ENCODE measurements at places on chromosomes 5 and 9.

DNA sequence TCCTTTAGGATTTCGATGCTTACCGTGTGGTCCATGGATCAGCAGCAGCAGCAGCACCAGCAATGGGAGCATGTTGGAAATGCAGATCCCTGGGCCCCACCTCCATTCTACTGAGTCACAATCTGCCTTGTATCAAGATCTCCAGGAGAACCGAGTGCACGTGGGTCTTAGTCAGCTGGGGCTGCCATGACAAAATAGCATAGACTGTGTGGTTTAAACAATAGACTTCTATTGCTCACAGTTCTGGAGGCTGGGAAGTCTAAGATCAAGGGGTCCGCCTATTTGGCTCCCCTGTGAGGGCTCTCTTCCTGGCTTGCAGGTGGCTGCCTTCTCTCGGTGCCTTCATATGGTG lies 1.3 kb upstream of the PROP1 start:
- no peak for DNase-seq

- no peak for DNase-seq
Observed at GRCh38 chr5:150777685-150778084, 872 bp upstream of the SMIM3 start.

DNA sequence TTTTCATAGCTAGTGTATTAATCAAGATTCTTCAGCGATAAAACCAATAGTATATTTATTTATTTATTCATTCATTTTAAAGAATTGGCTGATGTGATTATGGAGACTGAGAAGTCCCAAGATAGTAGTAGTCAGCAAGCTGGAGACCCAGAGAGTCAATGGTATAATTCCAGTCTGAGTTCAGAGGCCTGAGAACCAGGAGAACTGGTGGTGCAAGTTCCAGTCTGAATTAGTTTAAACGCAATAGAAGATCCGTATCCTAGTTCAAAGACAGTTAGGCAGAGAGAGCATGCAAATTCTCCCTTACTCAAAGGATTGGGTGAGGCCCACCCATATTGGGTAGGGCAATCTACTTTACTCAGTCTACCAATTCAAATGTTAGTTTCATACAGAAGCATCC lies 364.2 kb upstream of the RPS23 start:
- no peak for DNase-seq

DNA sequence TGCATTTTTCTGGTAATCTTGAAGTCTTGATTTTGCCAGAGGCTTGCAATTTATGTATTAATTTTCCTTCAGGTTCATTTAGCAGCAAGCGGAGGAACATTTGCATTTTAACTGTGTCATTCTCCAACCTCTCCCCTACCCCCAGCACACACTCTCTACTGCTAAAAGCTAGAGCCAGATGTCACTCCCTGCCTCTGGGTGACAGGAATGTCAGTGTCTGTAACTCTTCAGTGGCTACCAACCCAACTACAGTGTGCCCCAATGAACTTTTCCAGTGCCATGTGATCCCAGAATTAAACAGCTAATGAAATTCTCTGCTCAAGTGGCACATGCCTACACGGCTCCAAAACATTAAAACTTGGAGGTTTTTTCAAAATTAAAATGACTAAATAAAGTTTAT lies 260.3 kb downstream of the GOLPH3 start:
- DNase-seq, result no peak

- DNase-seq, result no peak
Observed at GRCh38 chr9:124789531-124789930, 12.6 kb downstream of the OLFML2A start.

DNA sequence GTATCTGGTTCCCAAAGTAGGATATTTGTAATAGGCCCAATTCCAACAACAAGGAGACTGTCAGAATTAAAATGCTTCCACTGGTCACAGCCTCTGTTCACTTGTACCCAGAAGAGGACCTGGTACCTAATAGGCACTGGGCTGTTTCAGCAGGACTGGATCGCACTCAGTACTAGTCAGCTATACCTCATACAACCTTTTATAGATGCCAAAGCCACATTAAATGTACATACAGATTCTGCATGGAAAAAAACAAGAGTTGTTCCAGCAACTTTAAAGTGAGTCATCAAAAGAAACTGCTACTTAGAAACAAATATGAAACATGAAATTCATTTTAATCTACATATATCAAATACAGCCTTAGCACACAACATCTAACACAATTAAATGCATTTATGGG lies 87.5 kb downstream of the GPR21 start:
- no peak for DNase-seq

DNA sequence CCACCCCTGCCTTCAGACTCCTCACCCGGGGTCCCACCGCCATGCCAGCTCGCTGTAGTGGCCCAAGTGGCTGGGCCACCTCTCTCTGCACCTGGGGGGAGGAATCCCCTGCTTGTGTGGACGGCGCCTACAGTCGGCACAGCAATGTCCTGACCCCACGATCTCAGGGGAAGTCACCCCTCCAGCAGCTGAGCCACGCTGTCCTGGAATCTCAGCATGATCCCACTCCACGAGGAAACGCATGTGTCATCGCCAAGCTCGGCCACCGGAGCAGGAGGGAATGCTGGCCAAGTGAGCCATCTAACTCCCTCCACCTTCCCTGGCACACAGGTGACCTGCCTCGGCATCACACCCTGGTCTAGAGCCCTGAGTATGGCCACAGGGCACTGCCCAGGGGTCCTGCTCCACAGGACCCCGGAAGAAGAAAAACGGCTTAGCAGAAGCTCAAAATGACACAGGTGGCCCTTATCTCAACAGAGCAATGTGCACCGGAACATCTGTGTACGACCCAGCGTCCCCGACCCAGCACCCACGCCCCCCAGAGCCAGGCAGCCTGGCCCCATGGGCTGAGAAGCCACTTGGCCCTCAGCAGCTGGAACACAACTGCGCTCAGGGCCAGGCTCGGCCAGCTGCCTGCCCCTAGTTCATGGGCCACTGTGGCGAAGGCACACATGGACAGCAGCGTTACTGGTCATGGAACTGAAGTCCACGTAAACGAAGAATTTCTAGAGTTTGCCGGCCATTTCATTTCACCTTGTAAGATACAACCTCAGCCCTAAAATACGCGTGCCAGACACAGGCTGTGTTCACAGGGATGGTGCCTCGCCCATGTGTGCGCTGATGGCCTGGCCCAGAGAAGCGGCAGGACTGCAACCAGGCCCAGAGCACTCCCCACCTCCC lies 23.4 kb upstream of the CAMSAP1 start:
- DNase-seq, result no peak

- DNase-seq, result no peak
Observed at GRCh38 chr5:73290242-73290641, 117.2 kb downstream of the TMEM174 start.

DNA sequence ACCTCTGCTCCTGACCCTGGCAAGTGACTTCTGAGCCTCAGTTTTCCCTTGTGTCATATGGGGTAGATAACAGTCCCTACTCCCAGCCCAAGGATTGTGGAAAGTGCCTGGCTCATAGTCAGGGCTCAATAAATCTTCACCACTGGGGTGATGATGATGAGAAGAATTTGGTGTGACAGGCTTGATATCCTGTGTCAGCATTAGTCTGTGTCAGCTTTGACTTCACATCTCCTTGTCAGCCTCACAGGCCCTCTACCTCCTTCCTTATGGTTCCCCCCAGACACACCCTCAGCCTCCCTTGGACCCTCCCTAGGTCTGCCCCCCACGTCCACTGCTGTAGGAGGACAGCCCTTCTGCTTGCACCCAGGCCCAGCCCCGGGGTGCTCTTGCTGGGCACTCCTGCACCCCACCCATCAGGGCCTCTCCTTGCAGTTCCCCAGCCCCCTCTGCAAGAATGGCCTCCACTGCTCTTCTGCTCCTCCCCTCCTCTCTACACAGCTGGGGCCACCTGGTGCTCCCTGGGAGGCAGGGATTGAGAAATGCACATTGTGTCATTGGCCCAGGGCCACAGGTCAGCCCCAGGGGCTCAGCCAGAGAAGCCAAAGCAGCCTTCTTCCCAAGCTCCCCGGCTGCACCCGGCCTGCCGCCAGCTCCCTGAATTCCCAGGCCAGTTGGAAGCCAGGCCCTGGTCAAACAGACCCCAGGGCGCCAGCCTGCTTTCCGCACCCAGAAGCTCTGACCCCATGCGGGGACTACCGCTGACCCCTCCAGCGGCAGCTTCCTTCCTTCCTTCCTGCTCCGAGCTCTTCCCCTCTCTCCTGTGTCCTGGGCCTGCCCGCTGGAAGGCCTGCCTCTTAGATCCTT lies 7.7 kb downstream of the FGFR4 start:
- no peak for DNase-seq

DNA sequence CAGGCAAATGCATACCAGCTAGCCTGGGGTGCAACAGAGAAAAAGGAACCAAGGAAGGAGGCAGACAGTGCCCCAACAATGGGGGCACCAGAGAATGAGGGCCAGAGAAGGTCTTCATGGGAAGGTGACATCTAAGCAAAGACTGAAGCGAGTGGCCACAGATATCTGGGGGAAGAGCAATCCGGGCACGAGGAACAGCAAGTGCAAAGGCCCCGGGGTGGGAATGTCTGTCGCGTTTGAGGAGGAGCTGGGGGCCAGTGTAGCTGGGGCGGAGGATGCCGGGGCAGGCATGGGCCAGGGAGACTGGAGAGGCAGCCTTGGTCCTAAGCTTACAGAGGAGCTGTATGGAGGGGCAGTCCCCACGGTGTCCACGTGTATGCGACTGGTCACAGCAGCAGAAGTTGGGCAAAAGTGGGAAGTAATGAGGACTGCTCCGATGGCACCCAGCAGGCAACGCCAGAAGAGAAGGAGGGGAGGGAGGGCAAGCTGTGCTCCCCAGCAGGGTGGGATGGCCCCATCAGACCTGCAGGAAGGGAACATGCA lies 19.1 kb downstream of the EEIG1 start:
- DNase-seq, result no peak

GRCh38 chr9:125609744-125610143 lies 97.3 kb downstream of the MAPKAP1 start:
- DNase-seq, result no peak

DNA sequence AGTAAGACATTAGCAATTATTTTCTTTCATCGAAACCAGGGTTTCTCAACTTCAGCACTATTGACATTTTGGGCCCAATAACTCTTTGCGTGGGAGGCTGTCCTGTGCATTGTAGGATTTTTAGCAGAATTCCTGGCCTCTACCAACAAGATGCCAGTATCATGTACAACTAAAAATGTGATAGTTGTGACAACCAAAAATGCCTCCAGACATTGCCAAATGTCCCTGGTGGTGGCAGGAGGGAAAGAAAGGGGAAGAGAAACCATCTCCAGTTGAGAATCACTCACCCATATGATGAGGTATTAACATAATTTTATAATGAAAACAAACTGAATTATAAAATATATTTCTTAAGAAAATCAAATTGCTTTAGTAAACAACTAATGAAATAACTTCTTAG lies 406.1 kb downstream of the RAB3C start:
- no peak for DNase-seq

GRCh38 chr5:125348936-125349831 lies 602.7 kb upstream of the ZNF608 start:
- no peak for DNase-seq

DNA sequence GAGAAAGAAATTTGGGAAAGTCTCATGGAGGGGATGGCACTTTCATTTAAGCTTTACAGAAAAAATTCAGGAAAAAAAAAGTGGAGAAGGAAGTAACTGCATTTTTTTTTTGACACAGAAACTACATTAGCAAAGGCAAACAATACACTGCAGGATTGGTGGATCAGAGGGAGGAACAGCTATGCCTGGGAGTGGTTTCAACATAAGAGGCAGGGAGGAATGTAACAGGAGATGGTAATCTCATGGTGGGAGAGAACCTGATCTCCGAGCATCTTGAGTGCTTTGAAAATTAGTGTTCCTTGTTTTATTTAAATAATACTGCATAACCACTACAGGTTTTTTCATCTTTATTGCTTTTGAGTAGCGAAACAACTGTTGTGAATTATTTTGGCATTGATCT lies 249.4 kb downstream of the FAM170A start:
- DNase-seq, result no peak

DNA sequence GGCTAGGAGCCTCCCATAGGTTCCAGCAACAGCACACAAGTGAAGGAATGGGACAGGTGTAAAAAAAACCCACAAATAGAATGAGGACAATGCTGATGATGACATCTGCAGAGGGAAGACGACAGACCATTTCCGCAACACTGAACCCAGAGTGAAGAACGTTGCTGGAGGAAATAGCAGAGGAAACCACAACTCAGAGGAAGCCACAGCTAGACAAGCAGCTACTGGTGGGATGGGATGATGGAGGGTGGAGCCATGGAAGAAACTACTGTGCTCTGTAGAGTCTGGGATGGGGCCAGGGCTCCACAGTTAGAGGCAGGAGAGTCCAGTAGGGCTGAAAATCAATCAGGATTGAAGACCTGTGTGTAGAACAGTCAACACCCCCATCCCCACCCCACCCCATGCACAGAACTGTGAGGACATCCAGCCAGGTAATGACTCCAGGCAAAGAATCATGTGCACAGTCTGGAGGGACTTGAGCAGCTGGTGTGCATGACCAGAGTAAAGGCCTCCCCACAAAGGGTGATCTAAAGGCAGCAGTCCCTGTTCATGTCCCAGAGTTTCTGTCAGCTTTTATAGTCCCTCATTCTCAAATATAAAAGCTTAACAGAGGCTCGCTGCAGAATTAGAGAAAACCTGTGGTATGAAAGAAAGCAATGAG lies 65.2 kb upstream of the SPIN1 start:
- DNase-seq, result no peak

DNA sequence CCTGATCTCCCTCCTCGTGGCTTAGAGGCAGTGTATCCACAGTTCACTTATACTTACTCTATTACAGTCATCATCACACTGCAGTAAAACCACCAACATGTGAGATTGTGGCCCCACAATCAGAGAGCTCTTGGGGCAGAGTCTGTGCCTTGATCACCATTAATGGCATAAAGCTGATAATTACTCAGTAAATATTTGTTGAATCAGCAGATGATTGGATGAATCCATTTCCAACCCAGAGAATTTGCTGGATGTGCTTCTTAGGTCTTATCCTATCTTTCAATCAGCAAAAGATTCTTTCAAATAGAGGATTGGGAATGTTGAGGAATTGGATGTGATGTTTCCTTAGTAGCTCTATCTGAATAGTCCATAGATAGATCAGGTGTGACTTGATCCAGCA lies 88.8 kb upstream of the PITX1 start:
- no peak for DNase-seq

- no peak for DNase-seq
Observed at GRCh38 chr9:376115-376514, 161.4 kb downstream of the DOCK8 start.

DNA sequence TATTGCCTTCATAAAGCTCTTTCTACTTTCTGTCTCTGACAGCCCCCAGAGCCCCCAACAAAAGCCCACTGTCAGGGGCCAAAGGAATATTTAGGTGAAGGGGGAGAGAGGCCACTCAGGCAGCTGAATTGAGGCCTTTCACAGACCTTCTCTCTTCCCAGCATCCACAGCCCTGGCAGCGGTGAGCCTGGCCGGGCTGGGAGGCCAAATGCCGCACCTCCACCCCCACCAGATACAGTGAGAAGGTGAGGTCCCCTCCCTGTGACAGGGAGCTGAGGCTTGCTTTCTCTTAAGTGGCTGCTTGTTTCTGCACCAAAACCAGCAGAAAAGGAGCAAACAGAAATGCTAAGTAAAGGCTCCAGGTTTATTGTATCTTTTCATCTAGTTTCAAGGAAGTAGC lies 168.1 kb downstream of the ROR2 start:
- DNase-seq, result no peak

Data from NCI-H1048 (cell line).